ENCODE measurements at places on chromosomes 2 and 18.

DNA sequence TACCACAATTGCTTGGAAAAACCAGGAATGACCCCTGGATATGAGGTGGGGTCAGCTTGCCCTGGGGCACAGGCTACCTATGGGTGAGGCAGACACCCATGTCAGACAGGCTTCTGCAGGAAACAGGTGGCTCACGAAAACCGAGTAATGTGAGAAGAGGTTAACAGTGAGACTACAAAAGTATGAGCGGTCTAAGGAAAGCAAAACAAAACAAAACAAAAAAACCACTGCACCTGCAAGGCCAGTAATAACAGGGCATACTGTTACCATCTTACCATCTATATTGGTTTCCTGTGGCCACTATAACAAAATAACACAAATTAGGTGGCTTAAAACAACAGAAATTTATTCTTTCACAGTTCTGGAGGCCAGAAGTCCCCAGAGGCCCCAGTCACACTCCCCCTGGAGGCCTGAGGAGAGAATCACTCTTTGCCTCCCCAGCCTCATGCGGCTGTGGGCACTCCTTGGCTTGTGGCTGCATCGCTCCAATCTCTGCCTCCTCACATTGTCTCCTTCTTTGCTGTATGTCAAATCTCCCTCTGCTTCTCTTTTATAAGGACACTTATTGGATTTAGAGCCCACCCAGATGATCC is 86.6 kb upstream of the EPC2 start:
- no peak for DNase-seq

DNA sequence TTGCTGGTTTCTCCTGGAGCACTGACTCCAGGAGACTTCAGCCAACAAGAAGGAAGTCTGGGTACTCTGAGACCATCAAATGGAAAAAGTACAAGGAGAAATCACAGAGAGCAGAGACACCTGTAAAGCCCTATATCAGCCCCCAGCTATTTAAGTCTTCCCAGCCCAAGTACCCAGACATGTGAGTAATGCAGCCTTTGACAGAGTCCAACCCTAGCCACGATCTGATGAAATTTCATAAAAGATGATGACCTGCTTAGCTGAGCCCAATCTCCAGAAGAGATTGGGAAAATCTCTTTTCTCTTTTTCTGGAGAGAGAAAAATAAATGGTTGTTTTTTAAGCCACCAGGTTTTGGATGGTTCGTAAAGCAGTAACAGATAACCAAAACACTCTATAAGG is 196.6 kb downstream of the NBAS start:
- DNase-seq = no peak

- no peak for DNase-seq
Observed at GRCh38 chr2:40606862-40607261, 155.0 kb upstream of the SLC8A1 start.

GRCh38 chr2:40127890-40128557 is 323.9 kb downstream of the SLC8A1 start:
- no peak for DNase-seq

DNA sequence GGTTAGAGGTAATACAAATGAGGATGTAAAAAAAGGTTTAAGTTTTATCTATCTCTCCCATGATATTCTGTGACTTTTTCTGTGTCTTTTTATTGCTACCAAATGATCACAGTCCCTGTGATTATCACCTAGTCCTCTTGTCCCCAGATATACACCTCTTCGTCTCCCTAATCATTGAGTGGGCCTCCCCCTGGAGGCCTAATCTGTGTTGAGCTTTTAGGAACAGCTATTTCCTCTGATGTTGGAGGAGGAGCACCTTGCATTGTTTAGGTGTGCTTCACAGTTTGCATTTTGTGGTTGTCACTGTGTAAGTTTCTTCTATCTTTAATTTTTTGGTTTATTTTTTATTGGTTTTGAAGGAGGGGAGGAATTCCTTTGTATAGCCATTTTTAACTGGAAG is 33.3 kb downstream of the CCDC85A start:
- DNase-seq = no peak

DNA sequence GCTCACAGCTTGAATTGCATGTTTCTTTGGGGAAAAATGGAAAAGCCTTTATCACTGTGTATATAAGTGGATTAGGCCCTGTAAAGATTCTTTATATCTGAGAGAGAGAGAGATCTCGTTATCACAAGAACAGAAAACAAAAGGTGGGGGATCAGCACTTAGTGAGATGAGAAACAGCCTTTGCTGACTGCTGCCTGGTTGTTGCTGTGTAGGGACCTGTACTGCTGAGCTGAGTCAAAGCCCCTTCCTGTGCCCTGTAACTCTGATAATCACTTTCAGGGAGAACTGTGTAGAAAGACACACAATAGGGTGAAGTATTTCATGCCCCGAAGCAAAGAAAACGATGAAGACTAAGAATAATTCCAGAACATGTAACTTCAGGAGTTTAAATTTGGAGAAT is 30.6 kb upstream of the FAM237A start:
- no peak for DNase-seq

DNA sequence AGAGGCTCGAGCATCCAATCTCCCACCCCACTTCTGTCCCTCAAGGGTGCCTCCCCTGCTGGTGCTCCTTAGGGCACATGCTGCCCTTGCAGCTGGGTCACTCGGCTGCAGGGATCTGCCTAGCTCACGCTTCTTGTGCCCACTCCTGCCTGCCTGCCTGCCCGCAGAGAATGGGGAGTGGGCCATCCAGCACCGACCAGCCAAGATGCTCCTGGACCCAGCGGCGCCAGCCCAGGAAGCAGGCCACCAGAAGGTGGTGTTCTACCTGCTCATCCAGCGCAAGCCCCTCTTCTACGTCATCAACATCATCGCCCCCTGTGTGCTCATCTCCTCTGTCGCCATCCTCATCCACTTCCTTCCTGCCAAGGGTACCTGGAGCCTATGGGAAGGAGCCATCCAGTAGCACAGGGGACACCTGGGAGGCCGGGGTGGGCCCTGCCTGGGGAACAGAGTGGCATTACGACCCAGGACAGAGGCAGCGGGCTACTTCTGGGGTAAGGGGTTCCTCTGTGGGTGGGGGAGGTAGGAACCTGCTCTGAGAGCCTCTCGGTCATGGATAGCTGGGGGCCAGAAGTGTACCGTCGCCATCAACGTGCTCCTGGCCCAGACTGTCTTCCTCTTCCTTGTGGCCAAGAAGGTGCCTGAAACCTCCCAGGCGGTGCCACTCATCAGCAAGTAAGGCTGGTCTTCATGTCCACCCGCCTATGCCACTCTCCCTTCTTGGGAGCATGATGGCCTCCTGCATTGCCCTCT is 3.4 kb downstream of the CHRNG start:
- DNase-seq = no peak

DNA sequence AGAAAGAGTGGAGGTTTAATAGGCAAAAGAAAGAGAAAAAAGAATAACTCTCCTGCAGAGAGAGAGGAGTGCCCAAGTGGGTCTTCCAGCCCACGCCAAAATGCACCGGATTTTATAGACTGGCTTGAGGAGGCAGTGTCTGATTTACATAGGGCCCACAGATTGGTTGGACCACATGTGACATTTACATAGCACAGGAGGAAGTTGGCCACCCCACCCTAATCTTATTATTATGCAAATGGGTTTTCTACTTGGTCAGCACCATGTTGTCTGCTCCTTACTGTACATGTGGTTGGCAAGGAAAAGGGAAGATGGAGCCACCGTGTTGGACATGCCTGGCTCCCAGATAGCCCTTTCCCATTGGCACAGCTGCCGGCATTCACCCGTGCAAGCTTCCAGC is 56.8 kb downstream of the SP110 start:
- DNase-seq = no peak

- no peak for DNase-seq
Observed at GRCh38 chr2:216695401-216695821, at the start of gene IGFBP5. TSS of gene IGFBP5 (minus strand) at chr2:216695549. CDS start at chr2:216694775, 774 bp downstream.

Measured in activated T-cell treated with anti-CD3 and anti-CD28 coated beads for 1 hour (primary cell).